Urinary bladder (tissue), 4 donors: ENCODE measurements at places on chromosomes 2 and 18. TPM values are rescaled to one million over a fixed set of nuclear protein-coding genes. Genes with fewer than 3 reads are reported as not detected.
A peak's percentile ranks its signal among the peaks of the same experiment; 100 is the strongest.

GRCh38 chr18:73959352-73959751 lies 188.3 kb downstream of the FBXO15 start:
- no peak for DNase-seq

TMEM247 gene
- not detected for polyA plus RNA-seq

FRZB gene
- 6.3 TPM for polyA plus RNA-seq

DNA sequence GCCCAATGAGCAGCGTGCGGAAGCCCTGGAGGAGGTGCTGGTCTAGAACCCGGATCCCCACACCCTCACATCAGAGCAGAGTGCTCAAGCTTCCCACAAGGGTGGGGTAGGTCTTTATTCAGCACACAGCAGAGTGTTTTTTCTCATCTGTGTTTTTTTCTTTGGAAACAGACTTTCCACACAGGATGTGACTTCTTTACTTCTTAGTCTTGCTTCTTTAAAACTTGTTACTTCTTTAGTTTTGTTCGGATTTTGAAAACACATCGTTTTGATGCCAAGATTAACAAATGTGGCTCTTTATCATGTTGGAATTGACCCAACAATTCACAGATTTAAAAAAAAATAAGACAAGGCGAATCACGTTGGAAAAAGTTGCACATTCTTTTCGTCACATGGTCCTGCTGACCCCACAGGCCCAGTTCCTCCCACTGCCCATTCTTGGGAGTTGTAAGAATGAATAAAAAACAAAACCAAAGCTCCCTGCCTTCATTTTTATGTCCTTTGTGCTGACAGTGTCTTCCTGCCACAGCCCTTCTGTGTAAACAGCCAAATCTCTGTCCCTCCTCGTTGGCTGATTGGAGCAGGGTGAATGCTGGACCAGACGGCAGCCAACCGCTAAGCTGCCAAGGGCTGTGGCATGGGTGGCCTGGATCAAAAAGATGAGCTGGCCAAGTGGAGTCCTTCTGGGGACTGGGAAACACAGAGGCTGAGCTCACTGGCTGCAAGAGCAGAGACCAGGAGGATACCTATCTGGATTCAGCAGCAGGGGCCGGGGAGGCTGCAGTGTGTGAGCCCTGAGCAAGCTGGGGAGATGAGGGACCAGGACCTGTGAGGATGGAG lies 81.6 kb downstream of the TWIST2 start:
- DNase-seq: peak; percentile 70

SOWAHC gene
- polyA plus RNA-seq: 13.9 TPM

DNA sequence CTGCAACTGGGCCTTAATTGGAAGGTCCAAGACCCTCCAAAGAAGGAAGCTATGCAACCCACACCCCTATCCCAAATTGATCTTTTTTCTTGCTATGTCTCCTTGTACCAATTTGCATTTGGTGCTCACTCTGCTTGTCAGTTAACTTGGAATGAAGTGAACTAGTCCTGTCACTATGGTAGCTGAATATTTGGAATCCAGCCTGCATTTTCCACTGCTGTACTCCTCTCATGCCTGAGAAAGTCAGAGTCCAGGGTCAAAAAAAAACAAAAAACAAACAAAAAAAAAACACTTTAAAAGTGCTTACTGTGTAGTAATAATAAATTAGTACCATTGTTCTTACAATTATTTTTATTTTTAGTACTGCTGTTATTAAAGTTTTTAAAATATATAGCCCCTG lies 462.8 kb upstream of the SLC8A1 start:
- no peak for DNase-seq
